Breast epithelium (tissue), 4 donors: ENCODE measurements at places on chromosomes 12 and 14.

DNA sequence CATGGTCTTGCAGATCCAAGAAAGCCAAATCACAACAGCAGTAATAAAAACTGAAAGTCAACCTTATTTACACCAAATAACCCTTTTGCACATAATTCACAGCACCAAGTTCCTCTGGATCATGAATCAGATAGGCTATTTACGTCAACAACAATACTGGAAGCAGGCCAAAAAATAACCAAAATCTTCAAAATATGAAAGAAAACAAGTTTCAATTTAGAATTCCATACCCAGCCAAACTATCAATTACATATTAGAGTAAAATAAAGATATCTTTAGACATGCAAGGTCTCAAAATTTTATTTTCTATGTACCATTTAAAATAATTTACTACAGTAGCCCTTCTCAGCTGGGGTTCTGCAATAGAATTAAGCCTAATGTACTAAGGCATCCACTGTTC is 76.7 kb upstream of the BBS10 start:
- DNase-seq: no peak

DNA sequence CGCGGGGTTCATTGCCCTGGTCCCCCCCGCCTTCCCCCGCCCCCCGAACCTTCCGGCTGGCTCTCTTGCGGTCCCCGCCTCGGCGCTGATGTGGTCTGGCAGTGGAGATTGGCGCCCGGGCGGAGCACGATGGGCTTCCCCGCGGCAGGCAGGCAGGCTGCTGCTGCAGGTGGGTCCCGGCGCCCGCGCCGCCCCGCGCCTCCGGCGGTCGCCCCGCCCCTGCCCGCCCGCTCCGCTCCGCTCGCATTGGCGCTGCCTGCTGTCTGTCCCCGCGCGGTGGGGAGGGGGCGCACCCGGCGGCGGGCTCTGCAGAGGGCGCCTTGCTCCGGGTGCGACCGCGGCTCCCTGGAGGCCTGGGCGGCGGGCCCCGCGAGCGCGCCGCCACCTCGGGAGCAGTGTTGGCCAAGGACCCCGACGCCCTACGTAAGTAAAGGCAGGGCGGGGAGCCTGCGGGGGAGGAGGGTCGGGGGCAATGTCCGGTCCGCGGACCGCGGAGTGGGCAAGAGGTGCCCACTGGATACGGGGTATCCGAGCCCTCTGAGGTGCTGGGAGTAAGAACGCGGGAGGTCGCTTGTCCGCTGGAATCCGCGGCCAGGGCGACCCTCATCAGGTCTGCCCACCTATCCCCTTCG is at the start of gene AKAP5:
Gene AKAP5, plus strand, starts transcription at position 309 of the 632 bp plus-strand sequence. CDS start 2,896 bp downstream, outside the sequence.
- DNase-seq: no peak

DNA sequence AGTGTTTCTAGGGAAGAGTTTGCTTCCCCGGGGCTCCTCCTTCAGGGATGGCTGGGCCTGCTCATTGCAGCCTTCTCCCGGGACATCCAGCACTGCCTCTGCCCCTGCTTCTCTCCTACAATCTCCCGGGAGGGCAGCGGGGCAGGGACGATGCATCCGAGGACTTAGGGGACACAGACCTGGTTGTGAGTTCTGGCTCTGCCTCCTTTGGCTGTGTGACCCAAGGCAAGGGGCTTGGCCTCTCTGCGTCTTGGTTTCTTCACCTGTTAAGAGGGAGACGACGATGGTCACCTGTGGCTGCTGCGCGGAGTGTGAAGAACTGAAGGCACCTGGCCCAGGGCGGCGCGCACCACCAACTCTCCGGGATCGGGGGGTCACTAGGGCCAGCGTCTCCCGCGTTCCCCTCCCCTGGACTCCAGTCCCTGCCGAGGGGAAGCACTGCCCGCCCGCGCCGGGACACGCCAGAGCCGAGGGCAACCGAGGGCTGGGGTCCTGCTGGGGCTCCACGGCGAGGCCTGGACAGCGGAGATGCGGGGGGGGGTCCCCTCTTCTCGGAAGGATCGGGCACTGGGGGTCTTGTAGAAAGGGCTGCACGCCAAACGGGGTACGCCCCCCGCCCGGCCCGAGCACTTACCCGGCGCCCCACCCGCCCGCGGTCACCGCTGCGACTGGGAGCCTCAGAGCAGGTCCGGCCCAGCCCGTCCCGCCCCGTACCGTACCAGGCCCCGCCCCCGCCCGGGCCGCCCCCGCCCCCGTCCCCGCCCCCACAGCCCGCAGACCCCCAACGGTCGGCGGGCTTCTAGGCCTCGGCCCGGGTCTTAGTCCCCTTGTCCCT is at the start of gene HVCN1:
Gene HVCN1, minus strand, starts transcription at position 670 of the 835 bp plus-strand sequence. CDS start 5,870 bp downstream, outside the sequence.
- DNase-seq: no peak

GRCh38 chr12:101327051-101327450 is 47.1 kb downstream of the UTP20 start:
- no peak for DNase-seq

DNA sequence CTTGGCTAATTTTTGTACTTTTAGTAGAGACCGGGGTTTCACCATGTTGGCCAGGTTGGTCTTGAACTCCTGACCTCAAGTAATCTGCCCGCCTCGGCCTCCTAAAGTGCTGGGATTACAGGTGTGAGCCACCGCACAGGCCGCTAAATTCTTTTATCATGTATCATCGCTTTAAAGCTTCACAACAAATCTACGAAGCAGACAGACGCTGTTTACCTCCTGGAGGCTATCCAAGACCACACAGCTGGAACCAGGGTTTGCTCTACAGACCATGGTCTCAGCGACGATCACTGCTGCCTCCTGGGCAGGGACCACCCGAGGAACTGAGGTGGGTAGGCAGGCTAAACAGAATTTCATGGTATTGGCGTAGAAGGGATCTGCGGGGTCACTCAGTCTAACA is 27.2 kb downstream of the KRT80 start:
- DNase-seq: no peak

DNA sequence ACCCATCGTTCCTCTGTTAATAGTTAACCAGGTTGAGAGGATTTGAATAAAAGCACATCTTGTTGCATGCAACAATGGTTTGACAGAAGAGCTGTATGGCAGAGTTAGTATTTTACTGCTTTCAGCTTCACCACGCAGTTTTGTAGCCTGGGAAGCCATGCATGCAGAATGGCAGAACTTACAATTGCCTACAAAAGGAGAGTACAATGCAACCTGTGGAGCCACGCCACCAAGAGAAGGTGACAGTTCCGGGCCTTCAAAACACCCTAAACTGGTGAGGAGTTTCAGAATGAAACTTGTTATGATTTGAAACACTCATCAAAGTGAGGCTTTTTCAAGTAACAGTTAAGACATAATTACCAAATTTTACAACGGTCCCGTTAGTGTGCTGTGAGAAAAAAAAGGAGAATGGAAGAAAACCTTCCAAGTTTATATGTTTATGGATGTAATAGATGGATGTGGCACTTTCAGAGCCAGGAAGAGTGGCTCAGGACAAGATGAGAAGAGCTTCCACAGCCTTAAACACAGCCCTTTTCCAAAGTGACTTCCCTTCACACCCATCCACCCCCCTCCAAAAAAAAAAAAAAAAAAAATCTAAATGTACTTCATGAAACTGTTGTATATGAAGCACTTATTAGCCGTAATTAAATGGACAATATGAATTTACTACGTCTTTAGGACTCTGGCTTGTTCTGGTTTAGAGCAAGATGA is 158.7 kb downstream of the EGLN3 start:
- DNase-seq: no peak

DNA sequence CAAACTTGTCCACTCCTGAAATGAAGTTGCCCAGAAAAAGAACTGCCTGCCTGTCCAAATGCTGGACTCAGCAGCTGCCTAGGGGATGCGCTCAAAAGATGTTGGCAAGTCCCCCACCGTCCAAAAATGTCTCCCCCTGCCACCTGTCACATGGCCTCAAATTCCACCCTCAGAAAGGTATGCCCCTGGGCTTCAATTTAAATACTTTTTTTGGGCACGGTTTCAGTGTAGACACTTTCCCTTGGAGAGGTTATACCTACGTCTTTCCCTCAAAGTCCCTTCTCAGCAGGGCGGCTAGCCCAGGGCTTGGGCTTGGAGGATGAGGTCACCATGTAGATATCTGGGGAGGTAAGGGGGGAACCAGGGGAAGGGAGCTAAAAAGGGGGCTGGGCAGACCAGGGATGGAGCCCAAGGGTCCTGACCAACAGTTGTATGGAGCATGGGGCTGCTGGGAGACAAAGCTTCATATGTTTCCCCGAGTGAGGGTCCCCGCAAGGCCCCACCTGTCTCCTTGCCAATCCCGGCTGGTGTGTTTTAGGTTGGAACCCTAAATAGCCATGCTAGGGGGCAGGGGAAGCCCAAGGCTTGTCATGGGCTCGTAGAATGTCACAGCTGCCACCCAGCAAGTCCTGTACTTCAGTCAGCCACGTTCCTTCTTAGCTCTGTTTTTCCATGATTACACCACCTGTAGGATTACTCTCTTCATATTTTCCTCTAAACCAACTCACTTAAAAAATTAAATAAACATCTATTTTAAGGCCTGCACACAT is 131.2 kb upstream of the TBX3 start:
- no peak for DNase-seq
